ENCODE measurements at places on chromosomes 6 and 20.

DNA sequence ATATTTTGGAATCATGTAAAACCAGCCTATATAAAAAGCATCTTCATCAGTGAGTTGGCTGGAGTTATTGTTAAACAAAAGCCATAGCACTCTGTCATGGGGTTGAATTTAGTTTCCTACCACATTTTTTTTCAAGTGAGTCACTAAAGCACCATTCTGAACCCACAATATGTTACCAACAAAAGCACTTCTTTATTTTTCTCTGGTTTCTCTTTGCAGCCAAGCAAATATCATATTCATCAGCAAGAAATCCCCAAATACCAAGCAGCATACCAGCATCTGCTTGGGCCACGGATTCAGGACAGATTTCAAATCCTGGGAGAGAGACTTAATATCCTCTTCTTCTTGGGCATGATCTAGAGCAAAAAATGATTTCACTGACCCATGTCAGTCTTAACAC is 441.4 kb downstream of the BCKDHB start:
- DNase-seq, result no peak

DNA sequence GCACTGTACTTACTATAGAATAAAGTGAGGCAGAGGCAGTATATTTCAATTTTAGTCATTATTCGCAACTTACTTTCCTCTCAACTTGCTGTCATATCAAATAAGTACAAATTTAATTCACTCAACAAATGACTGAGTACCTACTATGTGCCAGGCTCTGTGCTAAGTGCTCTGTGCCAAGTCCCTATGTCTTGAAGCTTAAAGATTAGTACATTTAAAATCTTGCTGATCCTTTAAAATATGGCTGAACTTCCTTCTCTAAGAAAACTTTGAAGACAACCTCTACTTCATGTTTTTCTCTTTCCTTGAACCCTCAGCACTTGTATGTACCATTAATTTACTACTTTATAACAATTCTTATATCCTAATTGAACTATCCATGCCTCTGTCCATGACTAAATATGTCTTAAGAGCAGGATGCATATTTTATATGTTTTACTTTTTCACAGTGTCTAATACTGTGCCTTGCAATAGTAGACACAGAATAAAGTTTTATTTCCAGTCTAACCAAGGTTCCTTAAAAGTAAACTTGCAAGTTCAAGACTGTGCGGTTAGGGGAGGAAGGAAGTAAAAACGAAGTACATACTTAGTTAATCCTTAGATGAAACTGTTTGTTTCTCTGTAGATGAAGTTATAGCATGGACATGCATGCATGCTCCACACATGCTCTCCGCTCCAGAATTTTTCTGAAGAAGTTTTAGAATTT is 10.0 kb upstream of the LATS1 start:
- no peak for DNase-seq

DNA sequence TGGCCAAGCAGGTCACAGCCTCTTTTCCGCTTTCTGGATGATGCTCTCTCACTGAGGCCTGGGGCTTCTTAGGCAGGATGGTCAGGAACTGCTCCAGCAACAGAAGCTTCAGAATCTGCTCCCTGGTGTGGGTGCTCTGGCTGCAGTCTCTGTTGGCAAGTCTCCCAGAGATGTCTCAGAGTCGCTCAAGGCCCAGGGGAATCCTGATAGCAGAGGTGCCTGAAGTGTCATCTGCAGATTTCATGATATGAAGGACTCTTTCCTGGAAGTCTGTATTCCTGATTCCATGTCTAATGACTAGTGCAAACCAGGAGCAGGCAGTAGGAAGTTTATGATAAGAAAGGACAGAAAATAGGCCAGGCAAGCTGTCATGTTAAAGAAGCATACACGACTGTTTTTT is 20.3 kb downstream of the ZSCAN31 start:
- DNase-seq, result no peak

- DNase-seq, result no peak
Observed at GRCh38 chr6:110738899-110739365, 76.3 kb downstream of the CDK19 start.

DNA sequence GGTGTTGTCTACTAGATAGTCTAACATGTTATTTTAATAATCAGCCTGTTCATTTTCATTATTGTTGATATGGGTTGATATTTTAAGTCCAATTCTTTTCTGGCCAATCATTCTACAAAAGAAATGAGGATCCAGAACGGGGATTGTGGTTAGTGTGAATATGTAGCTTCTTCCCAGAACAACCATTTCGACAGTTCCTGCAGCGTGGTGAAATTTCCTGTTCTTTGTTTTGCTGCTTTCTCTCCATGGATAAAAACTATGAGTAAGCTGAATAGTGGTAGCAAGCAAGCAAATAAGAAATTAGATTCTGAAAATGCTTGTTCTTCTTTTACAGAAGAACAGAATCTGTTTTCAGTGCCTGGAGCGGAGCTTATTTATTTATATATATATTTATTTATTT is 65.5 kb upstream of the F13A1 start:
- DNase-seq, result no peak

GRCh38 chr20:48826069-48826468 is 1.7 kb downstream of the PREX1 start:
- no peak for DNase-seq

GRCh38 chr20:32343439-32343838 is 14.7 kb upstream of the ASXL1 start:
- no peak for DNase-seq

GRCh38 chr6:167770291-167770955 is 56.3 kb upstream of the AFDN start:
- no peak for DNase-seq

- DNase-seq, result no peak
Observed at GRCh38 chr6:70150521-70150920, 152.4 kb downstream of the COL9A1 start.

- DNase-seq, result no peak
Observed at GRCh38 chr6:151975795-151976194, 168.3 kb downstream of the ESR1 start.

- no peak for DNase-seq
Observed at GRCh38 chr6:79064635-79065034, 13.4 kb downstream of the PHIP start.

DNA sequence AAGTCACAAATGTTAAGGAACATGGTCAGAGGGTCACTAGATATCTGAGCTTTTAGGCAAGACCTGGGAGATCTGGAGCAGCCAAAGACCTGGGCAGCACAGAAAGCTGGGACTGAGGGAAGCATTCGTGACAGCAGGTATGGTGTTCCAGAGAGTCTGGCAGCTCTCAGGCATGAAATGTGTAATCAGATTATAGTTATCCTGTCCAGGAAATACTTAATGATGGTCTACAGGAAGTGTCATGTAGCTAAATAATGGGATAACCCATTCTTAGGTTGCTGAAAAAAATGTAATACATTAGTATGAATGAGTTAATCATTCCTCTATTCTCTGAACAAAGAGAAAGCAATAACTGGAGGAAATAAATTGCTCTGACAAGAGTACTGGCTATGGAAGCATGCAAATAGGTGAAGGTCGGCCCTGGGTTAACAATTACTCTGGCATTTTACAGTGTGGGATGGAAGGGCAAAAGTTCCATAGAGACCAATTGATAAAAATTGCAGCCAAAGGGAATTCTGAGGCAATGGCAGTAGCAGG is 740.5 kb downstream of the CBLN4 start:
- no peak for DNase-seq

DNA sequence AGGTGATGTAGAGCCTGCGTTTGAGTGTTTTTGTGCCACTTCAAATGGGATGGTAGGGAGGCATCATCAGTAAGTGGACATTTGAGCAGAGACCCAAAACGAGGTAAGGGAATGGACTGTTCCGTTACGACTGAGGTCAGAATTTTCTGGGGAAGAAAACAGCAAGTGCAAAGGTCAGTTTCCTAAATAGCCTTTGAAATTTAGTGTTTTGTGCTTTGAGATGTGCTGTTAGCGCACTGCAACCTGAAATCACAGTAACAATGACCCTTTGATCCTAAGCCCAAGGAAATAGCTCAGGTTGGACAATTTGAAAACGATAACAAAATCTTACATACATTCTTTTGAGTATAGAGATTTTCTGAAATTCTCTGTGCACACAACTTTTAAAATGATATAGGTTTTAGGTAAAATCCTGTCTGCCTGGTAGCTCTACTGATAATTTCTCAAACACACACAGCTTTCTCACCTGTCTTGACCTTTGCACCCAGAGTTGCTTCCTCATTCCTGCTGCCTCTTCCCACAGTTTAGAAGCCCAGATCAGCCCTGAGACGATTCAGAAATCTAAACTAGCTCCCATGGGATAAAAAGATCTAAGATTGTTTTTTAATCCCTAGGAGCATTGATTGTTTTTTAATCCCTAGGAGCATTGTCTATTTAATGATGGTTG is 22.1 kb downstream of the DCBLD1 start:
- DNase-seq, result no peak

DNA sequence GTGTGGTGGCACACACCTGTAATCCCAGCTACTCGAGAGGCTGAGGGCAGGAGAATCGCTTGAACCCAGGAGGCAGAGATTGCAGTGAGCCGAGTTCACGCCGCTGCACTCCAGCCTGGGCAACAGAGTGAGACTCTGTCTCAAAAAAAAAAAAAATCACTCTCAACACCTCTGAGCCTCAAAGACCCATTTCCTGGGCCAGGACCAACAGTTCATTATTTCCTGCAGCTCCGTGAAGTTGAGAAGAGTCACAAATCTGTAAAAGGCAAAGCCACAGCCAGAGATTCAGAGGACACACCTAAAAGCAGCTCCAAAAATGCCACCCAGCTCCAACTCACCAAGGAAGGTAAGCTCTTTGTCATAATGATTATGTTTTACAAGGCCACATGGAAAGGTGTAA is 15.2 kb upstream of the NOP56 start:
- DNase-seq, result no peak

GRCh38 chr20:10971096-10971495 is 297.3 kb upstream of the JAG1 start:
- no peak for DNase-seq

DNA sequence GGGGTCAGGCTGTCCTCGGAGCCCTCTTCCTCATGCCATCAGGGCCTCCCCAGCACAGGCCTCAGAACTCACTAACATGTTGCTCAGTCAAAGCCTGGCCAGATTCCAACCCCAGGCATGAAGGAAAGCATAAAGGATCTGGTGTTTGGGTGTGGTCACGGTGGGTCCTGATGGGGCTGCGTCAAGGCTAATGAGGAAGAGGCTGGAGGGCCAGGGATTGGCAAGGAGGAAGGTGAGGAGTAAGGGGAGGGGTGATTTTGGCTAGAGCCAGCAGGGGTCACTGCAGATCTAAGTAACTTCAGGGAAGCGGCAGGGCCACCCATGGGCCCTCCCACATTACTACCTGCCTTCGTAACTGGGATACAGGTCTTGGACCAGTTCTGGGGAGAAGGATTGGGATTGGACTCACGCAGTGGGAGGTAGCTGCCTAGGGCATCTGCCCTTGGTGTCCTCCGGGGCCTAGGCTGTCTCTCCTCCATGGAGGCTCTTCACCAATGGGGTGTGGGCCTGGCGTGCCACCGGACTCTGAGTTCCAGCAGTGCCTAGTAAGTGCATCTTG is 36.2 kb upstream of the MRPS18A start:
- peak; percentile 34 for DNase-seq

- DNase-seq, result no peak
Observed at GRCh38 chr20:62367633-62368391, 700 bp upstream of the LAMA5 start.

GRCh38 chr6:29506446-29507067 is 18.8 kb upstream of the MAS1L start:
- DNase-seq, result no peak

DNA sequence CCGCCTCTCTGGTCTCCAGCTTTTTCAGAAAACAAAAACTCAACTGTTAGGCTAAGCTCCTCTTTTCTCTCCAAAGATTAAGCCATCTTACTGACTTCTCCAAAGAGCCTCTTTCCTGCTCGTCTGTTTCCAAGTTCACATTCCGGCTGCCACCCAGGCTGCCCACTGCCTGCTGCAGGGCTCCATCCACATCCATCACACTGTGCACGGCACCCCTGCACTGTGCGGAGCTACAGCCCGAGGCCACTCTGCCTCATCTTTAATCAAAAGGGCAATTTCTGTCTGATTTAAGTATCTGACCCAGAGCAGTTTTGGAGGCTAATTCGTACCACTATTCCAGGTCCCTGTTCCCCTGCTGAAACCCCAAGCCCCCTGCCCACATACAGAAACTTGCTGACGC is 141.6 kb upstream of the ARMC2 start:
- DNase-seq, result no peak

DNA sequence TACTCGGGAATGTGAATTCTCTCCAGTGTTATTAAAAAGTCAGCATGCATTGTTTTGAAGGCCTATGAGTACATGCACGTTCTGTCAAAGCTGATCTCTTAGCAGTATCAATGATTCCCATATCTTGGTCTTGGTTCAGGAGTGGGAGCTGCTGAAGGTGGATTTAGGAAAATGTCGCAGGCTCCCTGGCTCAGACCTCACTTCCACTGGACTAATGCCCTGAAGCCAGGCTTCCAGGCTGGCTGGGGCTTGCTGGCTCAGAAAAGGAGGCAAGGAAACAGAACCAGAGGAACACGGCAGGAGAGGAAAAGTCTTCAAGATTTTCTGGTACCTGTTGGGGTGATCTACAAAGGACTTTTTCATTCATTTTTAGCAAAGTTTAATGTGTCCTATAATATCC is 81.6 kb downstream of the OLIG3 start:
- DNase-seq, result no peak

All from activated CD4-positive, CD25-positive, alpha-beta regulatory T cell (primary cell).